Choroid plexus epithelial cell (primary cell): ENCODE measurements at places on chromosomes 3 and 15.

- DNase-seq: no peak
Observed at GRCh38 chr3:186779204-186779603, 4.2 kb upstream of the EIF4A2 start.

GRCh38 chr15:22888120-22888859 is 49.8 kb downstream of the NIPA2 start:
- DNase-seq: peak; percentile 98

DNA sequence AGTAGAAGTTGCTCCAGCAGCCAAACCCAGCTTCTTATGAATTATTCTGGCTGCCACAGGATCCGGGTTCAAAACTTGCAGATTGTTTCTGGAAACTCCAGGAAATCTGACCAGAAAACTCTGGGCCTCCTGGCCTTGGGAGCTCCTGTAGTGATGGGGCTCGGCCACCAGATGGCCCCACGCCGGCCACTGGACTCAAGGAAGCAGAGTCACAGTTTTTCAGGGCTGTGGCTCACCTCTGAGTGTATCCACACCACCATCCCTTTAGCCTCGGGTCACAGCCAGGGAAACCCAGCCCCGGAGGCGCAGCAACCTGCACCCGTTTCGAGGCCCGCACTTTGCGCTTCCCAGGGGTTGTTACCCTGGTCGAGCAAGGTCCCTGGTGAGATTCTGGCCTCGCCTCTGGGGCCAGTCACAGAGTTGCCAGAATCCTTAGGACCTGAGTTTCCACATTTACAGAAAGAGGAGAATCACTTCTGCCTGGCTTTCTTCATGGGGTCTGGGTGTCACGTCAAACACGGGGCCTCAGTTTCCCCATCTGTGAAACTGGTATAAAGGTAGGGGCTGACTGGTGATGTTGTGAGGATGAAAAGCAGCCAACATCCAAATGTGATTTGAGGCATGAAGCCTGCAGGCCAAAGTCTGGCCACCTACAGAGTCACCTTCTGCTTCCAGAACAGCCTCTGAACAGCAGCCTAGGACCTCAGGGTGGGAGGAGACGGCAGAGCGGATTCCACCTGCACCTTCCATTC is 53.5 kb upstream of the LCTL start:
- DNase-seq: peak; percentile 80

- DNase-seq: no peak
Observed at GRCh38 chr3:16409032-16409431, 104.5 kb downstream of the RFTN1 start.

- peak; percentile 82 for DNase-seq
Observed at GRCh38 chr3:189233225-189233858, 61.6 kb downstream of the TPRG1 start.

- DNase-seq: no peak
Observed at GRCh38 chr15:77517579-77517978, 96.9 kb downstream of the HMG20A start.

GRCh38 chr15:27902680-27903385 is 196.3 kb downstream of the OCA2 start:
- no peak for DNase-seq

DNA sequence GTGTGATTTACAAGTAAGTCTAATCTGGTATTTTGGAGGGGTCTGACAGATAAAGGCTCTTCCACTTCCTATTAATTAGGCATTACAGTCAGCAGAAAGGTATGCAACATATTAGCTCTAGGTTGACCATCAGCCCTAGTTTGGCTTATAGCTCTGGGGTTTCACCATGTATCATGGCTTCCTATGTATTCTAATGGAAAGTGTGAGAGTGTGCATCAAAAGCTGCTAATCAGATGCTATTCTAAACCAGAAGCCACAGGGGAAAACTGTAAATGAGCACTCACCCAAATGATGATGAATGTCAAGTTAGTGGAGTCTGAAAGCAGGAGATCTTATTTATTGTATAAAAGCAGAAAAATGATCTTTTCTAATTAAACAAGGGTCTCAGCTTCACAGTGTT is 149.2 kb upstream of the MITF start:
- no peak for DNase-seq

DNA sequence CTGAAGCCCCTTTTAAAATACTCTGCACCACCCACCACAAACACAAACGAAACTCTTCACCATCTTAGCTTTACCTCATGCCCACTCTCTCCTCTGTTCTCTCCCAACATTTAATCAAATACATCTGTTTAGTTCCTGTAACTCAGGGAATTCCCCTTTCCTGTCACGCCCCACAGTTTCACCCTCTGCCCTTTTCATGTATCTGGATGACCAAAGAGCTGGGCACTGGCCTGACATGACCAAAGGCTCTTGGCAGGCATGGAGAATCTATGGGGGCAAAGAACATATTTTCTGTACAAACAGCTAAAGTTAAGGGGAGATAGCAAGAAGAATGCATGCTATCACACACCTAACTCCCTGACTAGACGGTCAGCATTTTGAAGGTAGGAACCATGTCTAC is 270.0 kb downstream of the TBL1XR1 start:
- no peak for DNase-seq

DNA sequence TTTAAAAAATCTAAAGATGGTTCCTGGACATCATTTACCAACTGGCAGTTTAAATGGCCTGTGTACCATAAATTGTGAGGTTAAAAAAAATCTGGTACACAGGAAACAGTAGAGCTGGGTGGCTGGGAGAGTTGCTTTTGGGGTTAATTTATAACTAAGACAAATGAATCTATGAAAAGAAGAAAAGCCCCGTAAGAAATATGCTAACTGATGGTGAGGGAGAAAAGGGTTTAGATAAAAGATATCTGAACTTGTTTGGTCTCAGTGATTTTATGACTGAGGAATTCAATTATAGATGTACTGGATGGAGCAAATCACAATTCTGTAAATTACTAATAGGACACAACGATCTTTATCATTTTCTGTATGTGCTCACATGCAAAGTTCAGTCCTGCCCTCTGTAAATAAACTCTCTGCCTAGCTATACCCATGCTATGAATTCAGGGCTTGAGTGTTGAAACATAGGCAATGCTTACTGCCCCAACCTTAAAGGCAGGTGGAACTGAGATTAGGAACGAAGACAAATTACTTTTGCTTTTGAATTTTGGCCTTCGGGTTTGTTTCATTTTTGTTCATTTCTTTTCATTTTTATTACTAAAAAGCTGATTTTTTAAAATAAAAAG is 28.0 kb downstream of the PPARG start:
- DNase-seq: no peak

- DNase-seq: no peak
Observed at GRCh38 chr15:74216949-74217348, 14.4 kb upstream of the STRA6 start.

- no peak for DNase-seq
Observed at GRCh38 chr3:81270603-81271379, 490.7 kb downstream of the GBE1 start.

DNA sequence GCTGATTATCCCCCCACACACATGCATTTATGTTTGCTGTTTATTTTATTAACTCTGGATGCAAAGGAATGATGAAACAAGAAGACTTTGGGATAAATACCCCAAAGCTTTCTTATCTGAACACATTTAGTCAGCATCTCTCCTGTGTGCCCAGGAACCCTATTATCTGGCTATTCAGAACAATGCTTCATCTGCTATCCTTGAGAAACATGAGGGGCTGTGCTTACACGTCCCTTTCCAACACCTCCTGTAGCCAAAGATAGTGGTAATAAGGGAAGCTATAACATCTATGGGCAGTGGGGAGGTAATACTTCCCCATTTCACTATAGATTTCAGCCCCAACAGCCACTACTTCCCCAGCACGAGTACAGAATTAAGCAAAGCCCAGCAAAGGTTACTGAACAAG is 94.7 kb downstream of the SSR3 start:
- DNase-seq: no peak

DNA sequence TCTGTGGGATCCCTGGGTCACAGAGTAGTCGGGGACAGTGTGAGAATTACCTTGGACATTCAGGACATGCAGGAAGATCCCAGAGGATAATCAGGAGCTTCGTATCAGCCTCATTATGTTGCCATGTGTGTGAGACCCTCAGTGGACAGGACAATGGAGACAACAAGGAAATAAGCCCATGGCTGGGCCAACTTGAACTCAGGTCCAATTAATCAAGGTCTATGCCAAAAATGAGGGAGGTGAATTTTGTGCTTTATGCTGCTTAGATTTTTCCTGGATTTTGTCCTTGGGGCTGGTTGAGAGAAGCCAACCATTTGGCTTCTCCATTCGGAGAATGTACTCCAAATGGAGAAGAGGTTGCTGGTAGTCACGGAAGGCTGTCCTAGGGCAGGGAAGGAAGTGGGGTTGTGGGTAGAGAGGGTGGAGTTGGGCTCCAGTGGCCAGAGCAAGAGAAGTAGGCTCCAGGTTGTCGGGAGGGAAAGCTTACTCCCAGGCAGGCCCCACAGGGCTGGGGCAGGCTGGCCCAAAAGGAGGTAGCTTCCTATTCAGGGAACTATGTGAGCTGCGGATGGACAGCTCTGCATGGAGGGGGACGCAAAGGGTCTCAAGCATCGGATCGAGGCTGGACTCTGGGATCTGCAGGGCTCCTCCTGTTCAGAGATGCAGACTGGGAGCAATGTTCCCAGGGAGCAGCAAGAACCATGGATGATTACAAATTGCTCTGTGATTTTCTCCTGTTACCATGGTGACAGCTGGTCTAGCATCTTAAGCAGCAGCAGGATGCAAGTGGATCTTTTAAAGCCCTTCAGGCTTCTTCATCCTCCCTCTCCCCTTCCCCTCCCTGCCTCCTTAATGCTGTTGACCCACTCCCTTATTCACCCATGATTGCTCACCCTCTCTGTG is 91.1 kb downstream of the WNT7A start:
- DNase-seq: peak; percentile 3

- DNase-seq: no peak
Observed at GRCh38 chr15:52663536-52664294, 15.5 kb downstream of the ATOSA start.

DNA sequence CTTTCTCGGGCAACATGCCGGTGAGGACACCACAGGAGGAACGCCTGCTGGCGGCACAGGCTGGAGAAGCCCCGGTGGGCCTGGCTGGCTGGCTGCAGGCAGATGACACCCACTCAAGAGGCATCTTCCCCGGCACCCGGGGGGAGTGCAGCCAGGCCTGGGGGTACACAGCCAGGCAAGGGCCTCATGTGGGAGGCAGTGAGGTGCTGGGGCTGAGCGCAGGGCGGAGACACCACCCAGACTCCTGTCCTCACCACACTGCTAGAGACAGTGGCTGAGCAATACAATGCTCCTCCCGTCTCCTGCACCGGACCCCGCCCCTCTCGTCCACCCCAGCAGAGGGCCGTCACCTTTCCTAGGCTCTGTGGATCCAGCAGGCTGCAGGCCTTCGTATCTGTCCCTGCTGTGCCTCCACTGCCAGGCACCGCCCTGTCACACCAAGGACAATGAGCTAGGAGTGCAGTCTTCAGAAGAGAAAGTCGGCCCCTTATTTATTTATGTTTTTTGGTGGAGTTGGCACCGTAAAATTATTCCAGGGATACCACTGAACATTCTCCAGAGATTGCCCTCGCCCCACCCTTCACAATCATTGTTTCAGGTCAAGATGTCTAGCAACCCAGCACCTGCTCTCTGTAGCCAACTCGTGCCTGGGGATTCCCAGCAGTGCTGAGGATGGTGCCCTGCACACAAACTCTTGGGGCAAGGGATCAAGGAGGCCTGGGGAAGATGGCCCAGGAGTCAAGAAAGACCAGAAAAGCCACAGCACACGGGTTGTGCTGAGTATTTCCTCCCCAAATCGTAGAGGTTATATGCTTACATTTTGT is 129.1 kb downstream of the ATP10A start:
- DNase-seq: no peak

DNA sequence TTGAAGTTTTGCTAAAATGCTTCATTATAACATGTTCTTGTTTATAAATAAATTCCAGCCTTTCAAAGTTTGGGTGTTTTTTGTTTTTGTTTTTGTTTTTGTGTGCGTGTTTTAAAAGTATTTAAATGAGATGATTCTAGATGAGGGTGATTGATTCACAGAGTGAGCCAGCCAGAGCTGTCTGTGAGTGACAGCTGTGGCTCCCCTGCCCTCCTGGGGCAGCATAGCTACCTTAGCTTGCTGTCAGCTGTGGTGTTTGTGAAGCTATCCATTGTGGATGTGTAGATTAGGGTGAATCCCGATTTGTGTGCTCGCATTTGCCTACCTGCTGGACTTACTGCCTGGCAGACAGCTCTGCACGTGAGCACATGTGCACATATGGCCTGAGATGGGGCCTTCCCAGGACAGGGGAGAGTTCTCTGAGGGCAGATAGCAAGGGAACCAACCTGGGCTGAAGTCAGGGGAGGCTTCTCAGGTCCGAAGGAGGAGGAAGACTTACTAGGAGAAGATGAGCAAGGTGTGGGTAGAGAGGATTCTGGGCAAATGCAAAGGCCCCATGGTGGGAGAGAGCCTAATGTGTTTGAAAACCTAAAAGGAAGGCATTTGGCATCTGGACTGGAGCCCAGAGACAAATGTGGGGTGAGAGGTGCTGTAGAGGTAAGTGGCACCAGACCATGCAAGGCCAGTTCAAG is 124.2 kb downstream of the EEFSEC start:
- DNase-seq: no peak

DNA sequence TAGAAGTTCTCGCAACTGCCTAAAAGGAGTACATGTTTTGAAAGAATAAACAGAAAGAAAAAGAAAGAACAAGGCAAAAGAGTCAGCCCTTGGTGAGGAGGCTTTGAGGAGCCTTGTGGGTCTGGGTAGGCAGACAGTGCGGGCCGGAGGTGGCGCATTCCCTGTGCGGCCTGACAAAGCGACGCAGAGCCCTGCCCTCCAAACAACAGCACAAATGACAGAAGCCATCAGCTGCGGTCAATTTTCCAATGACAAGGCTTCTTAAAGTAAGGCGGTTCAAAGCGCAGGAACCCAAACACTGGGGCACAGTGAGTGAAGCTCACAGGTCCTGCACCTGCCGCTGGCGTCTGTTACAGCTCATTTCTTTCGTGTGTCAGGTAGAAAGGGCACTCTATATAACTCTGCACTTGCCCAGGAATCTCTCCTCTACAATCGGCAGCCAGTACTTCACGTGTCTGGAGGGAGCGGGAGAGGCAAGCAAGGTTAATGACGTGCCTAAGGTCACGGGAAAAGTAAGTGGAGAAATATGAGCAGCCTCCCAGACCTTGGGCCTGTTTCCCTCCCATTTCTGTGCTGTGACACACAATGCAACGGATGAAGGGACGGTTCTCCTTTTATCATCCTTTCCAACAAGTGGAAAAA is 178.1 kb downstream of the OPA1 start:
- DNase-seq: no peak

- no peak for DNase-seq
Observed at GRCh38 chr15:69288531-69289341, 10.0 kb upstream of the PAQR5 start.

GRCh38 chr3:65545429-65545828 is 493.3 kb downstream of the MAGI1 start:
- peak; percentile 58 for DNase-seq

DNA sequence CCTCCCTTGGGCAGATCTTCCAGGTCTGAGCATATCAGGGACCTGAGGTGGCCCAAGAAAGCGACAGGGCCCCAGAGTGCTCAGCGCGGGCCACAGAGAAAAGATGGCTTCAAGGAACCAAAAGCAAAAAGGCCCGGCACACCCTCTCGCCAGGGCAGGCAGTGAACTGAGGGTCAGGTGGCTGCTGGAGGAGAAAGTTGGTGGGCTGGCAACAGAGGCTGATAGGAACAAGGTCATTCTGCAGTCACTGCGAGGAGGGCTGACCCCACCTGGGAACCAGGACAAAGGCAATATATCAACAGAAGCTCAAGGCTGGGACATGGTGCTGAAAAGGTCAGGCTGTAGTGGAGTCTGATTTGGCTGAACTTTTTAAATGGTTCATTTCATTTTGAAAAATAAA is 2.8 kb upstream of the ACSBG1 start:
- no peak for DNase-seq

GRCh38 chr3:107315141-107315540 is 62.1 kb upstream of the CCDC54 start:
- peak; percentile 45 for DNase-seq

GRCh38 chr3:141337523-141337854 is 30.8 kb upstream of the ZBTB38 start:
- DNase-seq: no peak
